ENCODE measurements at places on chromosomes 1 and 21. TPM values are rescaled to one million over a fixed set of nuclear protein-coding genes. Genes with fewer than 3 reads are reported as not detected.
A peak's percentile ranks its signal among the peaks of the same experiment; 100 is the strongest.

DNA sequence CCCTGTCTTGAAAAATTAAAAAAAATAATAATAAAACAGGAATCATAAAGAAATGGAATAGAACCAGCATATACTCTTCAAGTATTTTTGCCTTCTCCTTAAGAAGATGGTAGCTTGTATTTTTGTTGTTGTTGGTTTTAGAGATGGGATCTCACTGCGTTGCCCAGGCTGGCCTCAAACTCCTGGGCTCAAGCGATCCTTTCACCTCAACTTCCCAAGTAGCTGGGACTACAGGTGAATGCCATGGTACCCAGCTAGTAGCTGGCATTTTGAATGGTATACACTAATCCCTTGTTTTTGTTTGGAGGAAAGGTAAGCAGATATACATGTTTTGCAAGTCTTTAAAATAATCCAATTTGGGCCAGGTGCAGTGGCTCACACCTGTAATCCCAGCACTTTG is 34.7 kb upstream of the ERO1B start:
- no peaks in the 10 kb centered on the region for H3K36me3 ChIP-seq
- peaks cover 22% of the 10 kb centered on the region for H3K27me3 ChIP-seq
- DNase-seq = no peak

DNA sequence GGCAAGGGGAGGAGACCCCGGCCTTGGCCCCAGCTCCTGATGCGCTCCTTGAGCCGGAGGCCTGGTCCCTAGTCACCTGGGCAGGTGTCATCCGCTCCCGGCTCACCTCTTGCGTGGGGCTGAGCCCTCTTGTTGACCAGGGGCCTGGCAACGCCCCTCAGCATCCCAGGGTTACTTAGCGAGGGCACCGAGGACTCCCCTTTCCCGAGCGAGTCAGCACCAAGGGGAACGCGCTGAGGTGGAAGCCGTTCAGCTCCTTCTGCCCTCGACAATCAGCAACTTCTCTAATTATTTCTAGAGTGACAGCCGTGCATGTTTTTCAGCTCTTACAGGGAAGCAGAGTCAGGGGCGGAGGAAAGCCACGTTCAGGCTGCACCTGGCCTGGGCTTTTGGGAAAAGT is 522 bp downstream of the SLC45A1 start:
- H3K27me3 ChIP-seq = peaks cover 11% of the 10 kb centered on the region
- H3K27ac ChIP-seq = no peak overlapping the region
- DNase-seq = no peak
- no peaks in the 10 kb centered on the region for H3K36me3 ChIP-seq
- peak overlapping the region; percentile 81 for H3K4me3 ChIP-seq
- peaks cover 10% of the 10 kb centered on the region for H3K4me1 ChIP-seq

GREM2 gene
- total RNA-seq = not detected

GRCh38 chr1:63368131-63368530 is 704 bp downstream of the ALG6 start:
- H3K36me3 ChIP-seq = peaks cover 26% of the 10 kb centered on the region
- H3K4me1 ChIP-seq = peaks cover 38% of the 10 kb centered on the region
- no peaks in the 10 kb centered on the region for H3K27me3 ChIP-seq
- peak overlapping the region; percentile 94 for H3K4me3 ChIP-seq

ARHGEF2 gene
- 204 TPM for total RNA-seq

SLC45A3 gene
- total RNA-seq = 0.25 TPM
